ENCODE measurements at places on chromosomes 6 and 20.

- no peak for DNase-seq
Measured at GRCh38 chr20:45359069-45359405, 3.9 kb upstream of the SYS1 start.

DNA sequence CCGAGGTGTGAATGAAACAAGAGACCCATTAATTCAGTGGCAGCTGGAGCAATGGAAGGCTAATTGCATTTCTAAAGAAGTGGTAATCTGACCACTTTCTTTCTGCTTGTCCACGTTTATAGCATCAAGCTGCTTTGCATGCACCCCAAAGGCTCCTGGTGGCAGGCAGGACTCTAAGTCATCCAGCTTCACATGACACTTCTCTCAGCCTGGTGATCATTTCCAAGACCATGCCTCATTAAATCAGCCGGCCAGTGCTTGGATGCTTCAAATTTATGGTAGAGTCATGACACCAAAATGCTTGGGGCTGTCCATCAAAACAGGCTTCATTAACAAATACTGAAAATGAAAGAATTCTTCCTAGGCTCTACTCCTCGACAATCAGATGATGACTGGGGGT, 614.9 kb downstream of the DOK5 start:
- no peak for DNase-seq

DNA sequence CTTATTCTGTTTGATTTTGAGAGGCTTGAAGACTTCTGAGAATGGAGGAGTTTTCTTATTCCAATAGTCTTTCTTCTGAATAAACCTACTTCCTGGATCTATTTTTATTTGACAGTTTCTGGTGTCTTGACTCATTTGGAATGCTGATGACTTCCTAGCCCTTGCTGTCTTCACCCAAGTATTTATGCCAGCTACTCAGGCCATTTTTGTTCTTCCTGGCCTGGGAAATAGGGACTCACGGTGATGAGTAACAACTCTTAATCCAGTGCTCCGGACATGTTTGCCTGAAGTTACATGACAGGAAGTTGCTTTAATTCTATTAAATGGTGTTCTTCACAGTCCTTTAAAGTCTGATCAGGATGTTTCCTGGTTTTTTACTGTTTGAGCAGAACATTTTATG, 272.1 kb upstream of the EYS start:
- DNase-seq = no peak

DNA sequence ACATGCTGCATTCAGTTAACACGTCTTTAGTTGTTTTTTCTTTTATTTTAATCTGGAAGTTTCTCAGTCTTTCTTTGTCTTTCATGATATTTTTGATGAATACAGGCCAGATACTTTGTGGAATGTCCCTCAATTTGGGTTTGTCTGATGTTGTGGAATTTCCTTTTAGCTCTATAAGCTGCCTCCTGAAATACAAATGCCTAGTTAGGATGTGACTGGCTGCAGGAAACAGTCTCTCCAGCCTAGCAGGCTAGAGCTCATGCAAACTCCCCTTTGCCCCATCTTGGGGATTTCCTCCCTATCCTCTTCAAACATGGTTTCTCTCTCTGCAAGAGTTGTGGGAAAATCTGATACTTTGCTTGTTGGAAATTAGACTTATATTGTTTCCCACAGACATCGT, 89.3 kb upstream of the JAG1 start:
- DNase-seq = peak; percentile 25

DNA sequence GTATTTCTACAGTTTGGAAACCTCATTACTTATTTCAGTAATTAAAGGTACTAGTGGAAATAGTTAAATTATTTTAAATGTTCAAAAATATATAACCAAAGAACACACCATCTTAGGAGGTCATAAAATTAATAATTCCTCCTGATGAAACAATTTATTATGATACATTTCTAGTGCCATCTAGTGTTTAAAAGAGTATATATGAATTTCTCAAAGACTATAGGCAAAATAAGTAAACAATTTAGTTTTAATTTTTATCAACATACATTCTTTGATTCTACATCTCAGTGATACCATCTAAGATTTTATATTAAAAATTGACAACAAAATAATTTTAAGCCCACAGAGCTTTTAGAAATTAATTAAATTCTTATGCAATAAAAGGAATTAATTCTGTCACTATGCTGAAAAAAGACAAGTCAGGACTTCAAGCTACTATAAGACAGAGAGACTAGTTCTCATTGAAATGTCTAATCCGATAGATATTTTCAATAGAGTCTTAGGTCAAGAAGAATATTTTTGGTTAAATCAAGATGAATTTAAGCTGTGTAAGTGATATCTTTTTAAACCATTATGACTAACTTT, 107.8 kb upstream of the RNF217 start:
- DNase-seq = no peak

GRCh38 chr6:133100865-133101264, 140.3 kb upstream of the EYA4 start:
- DNase-seq = no peak

GRCh38 chr20:50224531-50225255, 34.1 kb downstream of the CEBPB start:
- DNase-seq = peak; percentile 43

- DNase-seq = peak; percentile 13
Measured at GRCh38 chr20:33933469-33933909, 60.2 kb upstream of the RALY start.

DNA sequence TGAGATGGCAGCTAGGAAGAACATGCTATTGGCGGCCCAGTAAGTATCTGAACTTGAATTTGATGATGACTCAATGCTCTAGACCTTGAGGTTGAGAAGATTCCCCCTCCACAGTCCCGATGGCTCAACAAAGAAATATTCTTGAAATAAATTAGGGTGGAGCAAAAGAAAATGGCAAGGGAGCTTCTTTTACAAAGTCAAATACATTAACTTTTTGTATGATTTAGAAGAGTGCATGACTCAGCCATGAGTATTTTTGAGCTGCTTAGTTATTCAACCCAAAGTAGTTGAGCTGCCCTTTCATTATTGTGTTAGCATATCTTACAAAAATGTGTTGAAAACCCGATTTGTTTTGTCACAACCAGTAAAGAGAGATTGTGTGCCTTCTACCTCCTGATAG, 7.6 kb downstream of the TFAP2C start:
- peak; percentile 38 for DNase-seq

GRCh38 chr6:167567142-167568033, 242.5 kb downstream of the TTLL2 start:
- no peak for DNase-seq

GRCh38 chr6:15320693-15321092, 74.8 kb downstream of the JARID2 start:
- no peak for DNase-seq

DNA sequence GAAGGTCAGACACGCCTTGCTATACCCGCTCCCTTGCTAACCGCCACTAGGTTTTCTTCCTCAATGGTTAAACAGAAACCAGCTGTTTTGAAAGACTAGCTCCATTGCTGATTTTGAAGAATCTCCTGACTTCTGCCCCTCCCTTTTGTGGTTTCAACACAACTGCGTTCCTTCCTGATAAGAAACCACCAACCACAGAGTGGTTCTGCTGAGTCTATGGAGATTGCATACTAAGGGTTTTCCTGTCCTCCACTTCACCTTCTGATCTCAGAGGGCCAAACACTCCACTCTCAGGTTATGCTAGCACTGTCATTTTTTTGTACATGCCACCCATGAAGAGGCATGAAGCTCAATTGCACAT, 207.9 kb downstream of the MYLK4 start:
- peak; percentile 91 for DNase-seq

DNA sequence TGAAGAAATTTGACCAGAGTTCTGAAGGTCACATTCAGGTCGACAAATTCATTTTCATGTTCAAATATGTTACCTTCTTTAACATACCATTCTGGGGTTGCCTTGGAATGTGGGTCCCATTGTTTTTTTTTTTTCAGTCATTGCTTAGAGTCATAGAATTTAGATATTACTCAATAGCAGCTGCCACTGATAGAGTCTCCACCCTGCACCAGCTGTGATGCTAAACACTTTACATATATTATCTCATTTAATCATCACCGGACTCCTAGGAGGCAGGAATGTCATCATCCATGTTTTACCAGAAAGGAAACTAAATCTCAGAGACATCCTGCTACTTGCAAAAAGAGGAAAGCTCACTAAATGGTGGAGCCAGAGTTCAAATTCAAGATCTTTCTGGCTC, 204.7 kb downstream of the ESR1 start:
- DNase-seq = no peak

- DNase-seq = peak; percentile 36
Measured at GRCh38 chr6:74574794-74575193, 631.1 kb downstream of the COL12A1 start.

GRCh38 chr20:53142225-53143127, 170.3 kb downstream of the TSHZ2 start:
- no peak for DNase-seq

DNA sequence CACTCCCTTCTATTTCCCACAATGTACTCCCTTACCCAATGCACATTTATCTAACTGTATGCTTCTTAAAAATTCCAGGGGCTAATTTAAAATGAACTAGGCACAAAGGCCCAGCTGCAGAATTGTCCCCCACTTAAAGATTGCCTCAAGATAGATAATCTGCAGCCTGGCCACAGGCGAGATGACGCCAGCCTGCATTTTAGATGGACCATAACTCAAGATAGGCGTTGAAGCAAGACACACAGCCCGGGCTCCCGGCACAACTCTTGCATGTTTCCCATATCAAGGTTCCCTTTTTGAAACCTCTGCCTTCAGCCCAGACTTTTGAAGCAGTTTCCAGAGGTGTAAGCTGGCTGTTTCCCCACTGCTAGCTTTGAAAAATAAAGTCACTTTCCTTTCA, 3.2 kb upstream of the REPS1 start:
- DNase-seq = no peak

- peak; percentile 90 for DNase-seq
Measured at GRCh38 chr6:52877168-52877567, 32.3 kb downstream of the GSTA3 start.

DNA sequence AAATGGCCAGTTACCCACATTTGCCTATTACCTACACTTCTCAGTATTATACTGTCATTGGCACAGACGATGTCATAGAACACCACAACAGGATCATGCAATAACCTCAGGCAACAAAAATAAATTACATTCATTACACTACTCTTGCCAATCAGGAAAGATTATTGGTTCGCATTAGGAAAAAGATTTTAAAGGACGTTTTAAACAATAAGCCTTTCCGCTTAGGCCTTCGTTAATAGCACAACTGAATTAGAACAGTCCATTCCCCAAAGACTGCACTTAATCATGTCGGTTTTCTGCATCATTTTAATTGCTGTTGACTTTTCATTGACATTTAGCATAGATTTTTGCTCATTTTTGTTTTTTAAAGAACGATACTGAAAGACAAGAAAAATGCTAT, 912 bp upstream of the SENP6 start:
- no peak for DNase-seq

DNA sequence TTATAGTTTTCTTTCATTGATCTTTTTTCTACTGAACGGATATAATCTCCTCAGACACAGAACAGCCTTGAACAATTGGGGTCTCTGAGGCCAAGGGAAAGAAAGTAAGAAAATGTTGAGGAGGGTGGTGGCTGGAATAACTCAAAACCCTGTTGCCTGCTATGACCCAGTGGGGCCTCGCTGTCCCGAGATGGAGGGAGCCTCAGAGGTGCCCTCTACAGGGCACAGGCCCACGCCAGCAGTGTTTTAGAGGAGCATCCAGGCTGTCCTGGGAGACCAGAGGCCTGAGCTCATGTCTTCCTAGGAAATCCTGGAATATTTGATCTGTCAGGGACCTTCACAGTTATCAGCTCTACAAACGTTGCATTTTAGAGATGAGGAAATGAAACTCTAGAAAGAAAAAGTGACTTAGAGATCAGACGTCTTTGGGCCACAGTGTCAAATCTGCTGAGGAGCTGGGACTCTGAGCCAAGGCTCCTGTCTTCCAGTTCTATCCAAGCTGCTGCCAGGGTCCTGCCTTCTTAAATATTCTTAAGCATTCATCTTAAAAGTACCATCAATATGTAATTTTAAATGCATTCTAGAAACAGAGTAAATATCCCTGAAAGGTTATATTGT, 26.3 kb downstream of the ALDH5A1 start:
- DNase-seq = peak; percentile 31

- no peak for DNase-seq
Measured at GRCh38 chr20:50280851-50281655, 90.4 kb downstream of the CEBPB start.

DNA sequence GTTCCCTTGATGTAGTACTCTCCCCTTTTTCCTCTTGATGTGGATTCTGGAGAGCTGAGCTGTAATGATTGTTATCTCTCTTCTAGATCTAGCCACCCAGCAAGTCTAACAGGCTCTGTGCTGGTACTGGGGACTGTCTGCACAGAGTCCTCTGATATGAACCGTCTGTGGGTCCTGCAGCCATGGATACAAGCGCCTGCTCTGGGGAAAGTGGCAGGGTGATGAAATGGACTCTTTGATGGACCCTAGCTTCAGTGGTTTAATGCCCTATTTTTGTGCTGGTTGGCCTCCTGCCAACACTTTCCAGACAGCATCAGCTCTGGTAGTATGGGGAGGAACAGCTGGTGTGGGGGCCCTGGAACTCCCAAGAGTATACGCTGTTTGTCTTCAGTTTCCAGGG, 216.3 kb downstream of the ADGRG6 start:
- DNase-seq = no peak

GRCh38 chr6:18004256-18004985, 17.0 kb upstream of the KIF13A start:
- no peak for DNase-seq

- peak; percentile 28 for DNase-seq
Measured at GRCh38 chr20:31485450-31486339, 10.6 kb downstream of the REM1 start.

- no peak for DNase-seq
Measured at GRCh38 chr20:32878820-32879219, 20.1 kb downstream of the EFCAB8 start.

DNA sequence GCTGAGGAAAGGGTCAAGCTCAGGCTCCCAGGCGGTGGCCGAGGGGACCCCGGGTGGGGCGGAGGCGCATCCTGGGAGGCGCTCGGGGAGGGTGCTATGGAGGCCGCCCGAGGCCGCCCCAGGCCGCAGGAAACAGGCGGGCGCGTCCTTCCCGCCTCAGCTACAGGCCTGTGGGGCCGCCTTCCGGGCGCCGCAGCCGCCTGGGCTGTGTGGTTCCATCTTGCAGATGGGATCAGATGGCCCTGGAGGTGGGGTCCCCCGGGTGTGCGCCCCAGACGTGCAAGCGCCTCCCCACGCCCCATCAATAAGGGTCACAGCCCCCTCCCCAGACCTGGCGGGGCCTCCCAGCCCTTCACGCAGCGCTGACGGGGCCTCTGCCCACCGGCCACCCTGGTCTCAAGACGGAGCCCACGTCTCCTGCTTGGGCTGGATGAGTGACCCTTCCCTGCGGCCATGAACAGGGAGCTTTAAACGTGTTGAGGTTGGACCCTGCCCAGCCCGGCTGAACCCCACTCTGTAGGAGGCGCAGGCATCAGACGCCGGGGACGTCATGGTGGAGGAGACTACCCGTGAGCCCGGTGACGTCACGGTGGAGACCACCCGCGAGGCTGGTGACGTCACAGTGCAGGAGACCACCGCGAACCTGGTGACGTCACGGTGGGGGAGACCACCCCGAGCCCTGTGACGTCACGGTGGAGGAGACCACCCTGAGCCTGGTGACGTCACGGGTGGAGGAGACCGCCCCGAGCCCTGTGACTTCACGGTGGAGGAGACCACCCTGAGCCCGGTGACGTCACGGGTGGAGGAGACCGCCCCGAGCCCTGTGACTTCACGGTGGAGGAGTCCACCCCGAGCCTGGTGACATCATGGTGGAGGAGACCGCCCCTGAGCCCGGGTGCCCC, 267.0 kb downstream of the DLL1 start:
- DNase-seq = no peak

- DNase-seq = no peak
Measured at GRCh38 chr6:146111881-146112450, 83.1 kb downstream of the GRM1 start.
